ENCODE measurements at places on chromosomes 2 and 18.
A peak's percentile ranks its signal among the peaks of the same experiment; 100 is the strongest.

- no peak for DNase-seq
Observed at GRCh38 chr2:207123335-207123744, 42.4 kb downstream of the KLF7 start.

GRCh38 chr2:9287400-9288045 is 80.9 kb downstream of the ASAP2 start:
- DNase-seq = peak; percentile 99

DNA sequence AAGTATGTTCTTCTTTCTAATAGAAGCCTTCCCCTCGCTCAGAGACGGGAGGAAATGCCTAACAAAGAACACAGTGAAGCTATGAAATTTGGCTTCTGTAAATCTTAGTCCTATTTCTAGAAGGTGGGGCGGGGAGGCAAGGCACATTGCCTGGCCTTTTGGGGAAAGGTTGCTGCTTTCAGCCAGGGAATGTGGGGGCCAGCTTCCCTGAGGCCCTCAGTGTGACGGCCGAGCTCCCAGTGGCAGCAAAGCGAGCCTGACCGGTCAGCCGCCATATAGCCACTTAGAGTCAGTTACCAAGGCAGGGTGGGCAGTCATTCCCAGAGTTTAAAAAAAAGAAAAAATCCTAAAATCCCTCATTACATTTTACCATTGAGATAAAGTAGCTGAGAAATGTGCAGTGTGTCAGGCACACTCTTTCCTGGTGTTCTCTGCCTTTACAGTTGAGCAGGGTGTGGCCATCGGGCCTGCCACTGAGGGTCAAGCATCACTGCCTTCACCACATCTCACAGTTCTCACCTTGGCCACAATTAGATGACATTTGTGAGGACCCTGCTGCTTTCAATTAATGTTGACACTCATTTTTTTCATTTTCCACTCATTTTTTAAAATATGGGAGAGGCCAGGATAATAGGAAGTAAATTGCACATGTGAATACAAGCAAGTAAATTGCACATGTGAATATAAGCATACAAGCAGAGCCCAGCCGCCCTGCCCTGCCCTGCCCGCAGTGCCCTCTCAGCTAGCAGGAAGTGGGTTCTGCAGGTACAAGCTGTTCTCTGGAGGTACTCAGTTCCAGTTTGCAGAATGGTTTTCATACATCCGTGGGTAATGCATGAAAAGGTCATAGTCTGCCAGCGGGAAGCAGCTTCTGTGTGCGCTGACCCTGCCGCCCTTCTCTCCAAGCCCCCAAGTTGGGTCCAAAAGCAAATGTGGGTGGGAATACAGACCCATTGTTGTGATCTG is 76.9 kb downstream of the WDSUB1 start:
- no peak for DNase-seq

GRCh38 chr2:174846941-174847938 is 83.0 kb upstream of the CHRNA1 start:
- DNase-seq = peak; percentile 90
